ENCODE measurements at places on chromosomes 4 and X. TPM values are rescaled to one million over a fixed set of nuclear protein-coding genes. Genes with fewer than 3 reads are reported as not detected.
A peak's percentile ranks its signal among the peaks of the same experiment; 100 is the strongest.

GRCh38 chr4:166128403-166128802 is 255.4 kb downstream of the TLL1 start:
- no peak for DNase-seq

DNA sequence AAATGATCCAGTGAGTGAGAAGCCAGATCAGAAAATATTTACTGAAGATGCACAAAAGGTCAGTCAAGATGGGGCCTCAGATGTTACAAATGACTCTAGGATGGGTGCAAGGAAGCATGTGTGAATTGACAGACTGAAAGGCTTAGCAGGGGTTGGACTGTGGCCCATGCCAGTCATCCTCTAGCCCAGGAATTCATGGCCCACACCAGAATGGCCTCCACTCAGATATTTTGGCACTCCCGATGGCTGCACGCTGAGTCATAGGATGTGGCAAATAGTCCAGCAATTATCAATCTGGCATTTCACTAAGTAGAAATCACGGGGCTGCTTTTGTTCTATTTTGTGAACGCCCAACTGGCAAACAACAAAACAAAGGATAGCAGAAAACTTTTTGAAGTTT is 406.5 kb downstream of the IQCM start:
- no peak for DNase-seq

GRCh38 chr4:106034751-106035150 is 139.5 kb downstream of the NPNT start:
- no peak for DNase-seq

DNA sequence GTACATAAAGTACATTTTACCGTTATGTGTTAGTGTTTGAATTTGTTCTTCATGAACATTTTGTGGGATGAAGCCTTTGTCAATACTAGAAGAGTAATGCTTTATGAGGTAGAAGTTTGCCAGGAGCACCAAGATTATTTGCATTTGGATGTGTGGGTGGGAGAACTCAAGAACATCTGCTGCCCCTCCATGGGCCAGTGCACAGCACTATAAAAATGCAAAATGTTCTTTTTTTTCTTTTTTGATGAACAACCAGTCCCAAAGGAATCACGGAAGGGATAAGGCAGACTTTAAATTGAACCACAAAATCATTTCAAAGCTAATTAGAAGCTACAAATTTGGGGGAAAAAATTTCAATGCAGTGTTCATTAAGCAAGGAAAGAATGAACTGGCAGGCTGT is 300.3 kb upstream of the NWD2 start:
- no peak for DNase-seq

DNA sequence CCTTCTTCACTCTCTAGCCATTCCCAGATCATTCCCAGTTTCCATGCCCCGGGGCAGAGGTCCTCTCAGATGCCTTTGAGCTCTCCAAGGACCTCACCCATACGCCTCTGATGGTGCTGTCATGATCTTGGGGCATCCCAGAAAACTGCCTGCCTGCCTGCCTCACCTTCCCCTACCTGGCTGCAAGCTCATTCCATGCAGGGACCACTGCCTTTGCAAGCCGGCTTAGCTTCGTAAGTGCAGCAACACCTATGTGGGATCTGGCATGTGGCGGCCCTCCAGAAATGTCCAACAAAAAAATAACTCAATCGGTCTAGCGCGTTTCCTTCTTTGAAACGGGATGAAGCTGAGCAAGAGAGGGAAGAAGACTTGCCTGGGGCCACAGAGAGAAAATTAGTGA is 53.0 kb downstream of the C4orf50 start:
- peak; percentile 28 for DNase-seq

GRCh38 chr4:124504431-124504830 is 208.1 kb downstream of the ANKRD50 start:
- no peak for DNase-seq

DNA sequence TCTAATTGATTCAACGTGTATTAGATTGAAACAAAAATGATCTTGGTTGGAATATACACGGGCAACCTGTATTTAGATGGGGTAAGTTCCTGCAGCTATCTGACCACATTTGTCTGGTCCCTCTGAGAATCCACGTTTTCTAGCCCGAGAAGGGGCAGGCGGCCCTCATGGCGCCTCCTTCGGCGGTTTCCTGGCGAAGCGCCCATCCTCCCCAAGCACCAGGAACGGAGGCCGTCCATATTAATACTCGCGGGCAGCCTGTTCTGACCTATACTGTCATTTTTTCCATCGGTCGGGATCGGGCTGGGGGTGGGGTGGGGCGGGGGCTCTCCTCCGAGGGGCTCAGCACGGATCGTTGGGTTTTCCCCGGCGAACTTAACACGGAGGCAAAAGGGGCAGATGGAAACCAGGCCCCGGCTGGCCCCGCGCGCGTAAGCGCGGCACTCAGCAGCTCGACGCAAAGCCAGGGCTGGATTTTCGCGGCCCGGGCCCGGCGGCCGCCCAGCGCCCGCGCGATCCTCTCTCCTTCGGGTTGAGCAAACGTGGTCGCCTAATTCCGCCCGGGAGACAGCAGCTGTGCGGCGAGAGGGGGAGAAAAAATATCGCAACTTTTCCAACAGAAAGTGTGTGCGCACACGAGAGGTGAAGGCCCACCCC is 77.2 kb upstream of the BCOR start:
- DNase-seq = peak; percentile 90

- no peak for DNase-seq
Observed at GRCh38 chr4:182749667-182750167, 167.5 kb downstream of the DCTD start.

GRCh38 chrX:123236859-123237258 is 52.8 kb downstream of the GRIA3 start:
- DNase-seq = no peak

The PABPC1L2B gene
- total RNA-seq = 0.27 TPM

The MYOZ2 gene
- not detected for total RNA-seq

The MEPE gene
- total RNA-seq = 0.82 TPM

The LEF1 gene
- 1.1 TPM for total RNA-seq

The CLGN gene
- 7.2 TPM for total RNA-seq
